Activated CD4-positive, alpha-beta T cell treated with anti-CD3 and anti-CD28 coated beads, Interleukin-2, amount 10 ng/mL, durations not matched to agents 7 days and 5 days (primary cell): ENCODE measurements at places on chromosomes 1 and 21.

- no peak for DNase-seq
These were observed 68.5 kb upstream of the PDE4B start for GRCh38 chr1:65724151-65724550.

DNA sequence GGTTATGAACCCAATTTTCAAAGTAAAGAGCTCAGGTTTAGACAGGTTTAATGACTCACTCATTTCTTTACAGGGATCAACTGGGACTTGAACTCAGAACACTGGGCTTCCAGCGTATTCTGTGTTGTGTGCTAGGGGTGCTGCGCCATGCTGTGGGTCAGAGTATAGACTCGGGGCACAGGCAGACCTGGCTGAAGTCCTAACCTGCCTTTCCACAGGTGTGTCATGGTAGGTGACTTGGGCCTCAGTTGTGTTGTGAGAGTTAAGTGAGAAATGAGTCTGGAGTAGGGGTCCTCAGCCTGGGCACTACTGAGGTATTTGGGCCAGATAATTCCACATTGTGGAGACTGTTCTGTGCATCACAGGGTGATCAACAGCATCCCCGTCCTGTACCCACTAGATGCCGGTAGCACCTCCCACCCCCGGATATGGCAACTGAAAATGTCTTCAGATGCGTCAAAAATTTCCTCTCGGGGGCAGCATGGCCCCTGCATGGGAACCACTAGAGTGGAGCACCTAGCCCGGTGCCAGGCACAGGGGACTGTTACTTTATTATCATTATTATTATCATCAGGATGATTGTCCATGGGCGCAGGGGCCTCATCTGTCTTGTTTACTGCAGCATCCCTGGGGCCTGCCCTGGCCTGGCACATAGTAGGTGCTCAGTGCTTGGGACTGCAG is 575.5 kb downstream of the PTPRU start:
- DNase-seq: no peak

GRCh38 chr1:233907151-233907550 is 2.7 kb downstream of the SLC35F3 start:
- DNase-seq: no peak

- no peak for DNase-seq
These were observed 474.5 kb upstream of the BEND5 start for GRCh38 chr1:49251019-49251784.

DNA sequence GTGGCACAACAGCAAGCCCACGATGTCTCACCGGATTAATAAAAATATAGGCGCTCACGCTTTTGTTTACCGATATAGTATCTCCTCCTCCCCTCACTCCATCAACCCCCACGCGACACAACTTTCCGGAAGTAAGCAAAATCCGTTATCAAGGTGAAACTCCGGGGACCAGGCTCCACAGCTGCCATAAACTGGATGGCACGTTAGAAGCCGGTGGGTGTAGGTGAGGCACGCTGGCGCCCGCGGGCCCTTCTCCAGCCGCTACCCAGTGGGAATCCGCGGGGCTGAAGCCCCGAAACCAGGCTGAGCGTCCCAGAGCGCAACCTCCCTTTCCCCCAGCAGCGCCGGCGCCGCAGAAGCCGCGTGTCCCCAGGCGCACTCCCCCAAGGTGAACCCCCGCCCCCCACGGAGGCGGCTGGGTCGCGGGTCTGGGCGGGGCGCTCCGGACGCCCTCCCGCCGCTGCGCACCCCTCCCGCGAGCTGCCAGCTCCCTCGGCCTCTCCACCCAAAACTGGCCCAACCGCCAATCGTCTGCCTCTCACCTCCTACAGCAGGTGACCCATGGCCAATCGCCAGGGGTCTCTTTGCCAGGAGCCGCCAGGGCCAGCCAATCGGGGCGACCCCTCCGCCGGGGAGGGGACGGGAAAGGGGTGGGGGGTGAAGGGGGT is 112.4 kb downstream of the OSBPL9 start:
- peak; percentile 97 for DNase-seq

DNA sequence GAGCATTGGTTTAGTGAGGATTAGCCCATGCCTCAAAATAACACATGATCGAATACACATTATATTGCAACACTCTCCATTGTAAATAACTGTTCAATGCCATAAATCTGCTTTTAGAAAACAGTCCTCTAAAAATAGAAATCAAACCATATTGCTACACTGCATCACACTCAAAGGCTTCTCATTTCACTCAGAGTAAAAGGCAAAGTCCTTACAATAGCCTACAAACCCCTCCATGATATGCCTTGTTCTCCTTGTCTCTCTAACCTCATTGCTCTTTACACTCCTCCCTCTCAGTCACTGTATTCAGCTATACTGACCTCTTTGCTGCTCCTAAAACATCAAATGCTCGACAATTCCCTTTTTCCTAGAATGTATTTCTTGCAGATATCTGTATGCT is 64.2 kb downstream of the CYYR1 start:
- no peak for DNase-seq

GRCh38 chr1:9503001-9503675 is 36.1 kb upstream of the SLC25A33 start:
- no peak for DNase-seq

- no peak for DNase-seq
These were observed 1.1 kb downstream of the RNF187 start for GRCh38 chr1:228488125-228488817.

DNA sequence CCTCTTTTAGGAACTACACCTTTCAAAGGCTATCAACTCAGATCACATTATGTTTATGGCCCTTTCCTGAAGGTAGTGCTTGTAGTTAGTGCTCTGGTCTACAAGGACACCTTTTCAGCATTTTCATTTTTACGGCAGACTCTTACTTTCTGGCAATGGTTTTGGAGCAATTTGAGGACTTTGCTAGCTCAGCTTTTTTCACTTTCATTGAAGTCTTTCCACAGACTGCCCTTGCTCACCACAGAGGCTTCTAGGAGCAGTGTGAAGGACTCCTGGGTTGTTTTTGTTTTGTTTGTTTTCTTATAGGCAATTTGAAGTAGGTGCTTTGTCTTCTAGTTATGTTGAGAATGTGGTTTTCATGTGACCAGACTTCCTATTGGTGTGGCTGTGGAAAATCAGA is 43.1 kb downstream of the CD55 start:
- no peak for DNase-seq

GRCh38 chr1:233695901-233696300 is 82.0 kb downstream of the KCNK1 start:
- no peak for DNase-seq

DNA sequence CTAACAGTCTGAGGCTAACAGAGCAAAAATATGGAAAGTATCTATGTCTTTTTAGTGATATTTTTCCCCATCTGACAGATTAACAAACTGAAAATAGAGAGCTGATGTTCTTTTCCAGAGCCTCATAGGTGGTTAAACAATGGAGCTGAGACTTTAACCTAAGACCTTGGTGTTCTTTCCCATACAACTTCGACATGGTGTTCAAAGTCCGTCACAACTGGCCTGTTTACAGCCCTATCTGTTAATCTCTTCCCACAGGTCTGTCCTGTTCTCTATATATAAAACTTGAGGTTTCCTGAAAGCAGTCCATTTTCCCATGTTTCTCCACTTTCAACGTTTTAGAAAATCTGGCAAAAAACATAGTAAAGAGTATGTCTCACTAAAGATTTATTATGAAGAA is 395.7 kb downstream of the BRINP2 start:
- DNase-seq: no peak
